ENCODE measurements at places on chromosomes 1 and 21.

DNA sequence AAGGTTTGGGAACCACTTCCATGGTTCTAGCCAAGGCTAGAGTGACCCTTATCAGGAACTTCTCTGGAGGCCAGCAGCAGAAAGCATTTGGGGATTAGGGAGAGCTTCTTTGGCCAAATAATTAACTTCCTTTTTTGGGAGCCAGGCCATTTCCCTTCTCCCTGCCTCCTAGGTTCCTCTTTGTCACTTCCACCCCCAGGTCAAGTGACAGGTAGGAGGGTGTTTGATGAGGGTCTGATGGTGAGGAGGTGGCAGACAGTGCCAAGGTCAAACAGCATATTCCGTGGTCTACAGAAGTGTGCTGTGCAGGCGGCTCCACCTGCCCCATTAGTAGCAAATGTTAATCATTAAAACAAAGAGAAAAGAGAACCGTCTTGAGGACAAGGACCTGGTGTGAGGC, 1.9 kb upstream of the KCNA10 start:
- DNase-seq, result no peak

DNA sequence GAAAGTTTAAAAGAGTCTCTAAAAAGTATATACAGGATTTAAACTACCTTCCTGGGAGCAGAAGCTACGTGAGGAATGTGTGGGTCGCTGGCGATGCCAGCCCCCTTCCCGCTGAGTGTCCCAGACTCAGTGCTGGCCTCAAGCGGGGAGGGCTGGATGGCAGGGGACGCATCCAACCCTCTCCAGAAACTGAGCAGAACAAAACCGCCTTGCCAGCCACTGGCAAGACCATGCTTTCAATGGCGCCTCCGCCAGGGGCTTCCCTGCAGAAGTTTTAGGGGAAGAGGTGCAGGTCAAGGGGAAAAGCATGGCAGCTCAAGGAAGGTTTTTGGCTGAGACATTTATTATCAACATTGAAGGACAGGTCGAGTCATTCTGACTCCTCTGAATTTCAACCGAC, 26.1 kb downstream of the NADK start:
- no peak for DNase-seq

- no peak for DNase-seq
These were observed 32.5 kb downstream of the PEX14 start for GRCh38 chr1:10507111-10507879.

- no peak for DNase-seq
These were observed 888 bp upstream of the COL18A1 start for GRCh38 chr21:45403825-45404729.

- no peak for DNase-seq
These were observed 54.5 kb downstream of the ATP1B1 start for GRCh38 chr1:169160845-169161495.

- no peak for DNase-seq
These were observed 2.0 kb downstream of the AGO3 start for GRCh38 chr1:35932941-35933340.

DNA sequence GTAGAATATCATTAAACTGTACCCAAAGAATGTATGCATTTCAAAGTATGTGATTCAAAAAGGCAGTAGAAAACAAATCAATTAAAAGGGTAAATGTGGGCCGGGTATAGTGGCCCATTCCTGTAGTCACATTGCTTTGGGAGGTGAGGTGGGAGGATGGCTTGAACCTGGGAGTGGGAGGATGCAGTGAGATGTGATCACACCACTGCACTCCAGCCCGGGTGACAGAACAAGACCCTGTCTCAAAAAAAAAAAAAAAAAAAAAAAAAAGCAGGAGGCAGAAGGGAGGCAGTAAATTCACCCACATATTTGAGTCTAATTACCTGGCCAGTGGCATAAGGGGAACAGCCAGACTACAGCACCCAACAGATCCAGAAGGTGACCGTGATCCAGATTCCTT, 17.9 kb upstream of the PRSS38 start:
- no peak for DNase-seq

DNA sequence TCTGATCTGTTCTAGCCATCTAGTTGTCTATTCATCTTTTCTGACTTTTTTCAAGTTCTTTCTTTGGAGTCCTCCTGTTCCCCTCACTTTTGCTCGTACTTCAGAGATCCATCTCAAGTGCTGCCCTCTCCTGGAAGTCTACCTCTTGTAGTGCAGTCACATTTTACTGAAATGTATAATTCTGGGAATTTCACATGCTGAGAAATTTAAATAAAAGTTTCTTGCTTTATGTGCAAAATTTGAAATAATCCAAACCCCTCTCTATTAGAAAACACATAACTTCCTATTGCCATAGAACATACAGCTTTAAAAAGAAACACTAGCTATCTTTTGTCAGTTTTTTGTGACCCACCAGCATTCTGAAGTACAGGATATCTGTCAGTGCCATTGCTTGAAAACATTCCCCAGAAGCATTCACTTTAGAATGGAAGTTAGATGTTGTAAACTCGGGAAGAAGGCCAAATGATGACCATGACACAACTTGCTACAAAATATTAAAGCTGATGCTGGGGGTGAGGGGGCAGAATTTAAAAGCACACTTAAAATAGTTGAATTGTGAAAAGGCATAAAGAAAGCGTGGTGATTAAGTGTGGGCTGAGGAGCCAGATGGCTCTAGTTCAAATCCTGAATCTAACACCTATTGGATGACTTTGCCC, 22.0 kb downstream of the RLF start:
- no peak for DNase-seq

DNA sequence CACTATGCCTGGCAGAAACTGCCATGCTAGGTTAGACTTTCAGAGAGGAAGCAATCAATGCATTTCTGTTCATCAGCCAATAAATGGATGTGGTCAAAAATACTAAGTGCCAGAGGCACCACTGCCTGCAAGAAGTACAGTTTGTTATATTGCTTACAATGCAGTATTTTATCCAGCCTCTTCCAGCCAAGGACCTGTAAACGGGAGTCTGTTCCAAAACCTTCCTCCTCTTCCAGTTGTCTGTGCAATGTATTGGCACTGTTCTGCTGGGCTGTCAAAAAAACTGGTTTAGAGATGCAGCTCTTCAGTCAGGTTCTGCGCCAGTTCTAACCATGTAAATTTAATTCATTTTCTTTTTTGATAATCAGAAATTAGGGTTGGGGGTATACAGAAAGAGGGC, 175.7 kb downstream of the EIF4G3 start:
- DNase-seq, result no peak

DNA sequence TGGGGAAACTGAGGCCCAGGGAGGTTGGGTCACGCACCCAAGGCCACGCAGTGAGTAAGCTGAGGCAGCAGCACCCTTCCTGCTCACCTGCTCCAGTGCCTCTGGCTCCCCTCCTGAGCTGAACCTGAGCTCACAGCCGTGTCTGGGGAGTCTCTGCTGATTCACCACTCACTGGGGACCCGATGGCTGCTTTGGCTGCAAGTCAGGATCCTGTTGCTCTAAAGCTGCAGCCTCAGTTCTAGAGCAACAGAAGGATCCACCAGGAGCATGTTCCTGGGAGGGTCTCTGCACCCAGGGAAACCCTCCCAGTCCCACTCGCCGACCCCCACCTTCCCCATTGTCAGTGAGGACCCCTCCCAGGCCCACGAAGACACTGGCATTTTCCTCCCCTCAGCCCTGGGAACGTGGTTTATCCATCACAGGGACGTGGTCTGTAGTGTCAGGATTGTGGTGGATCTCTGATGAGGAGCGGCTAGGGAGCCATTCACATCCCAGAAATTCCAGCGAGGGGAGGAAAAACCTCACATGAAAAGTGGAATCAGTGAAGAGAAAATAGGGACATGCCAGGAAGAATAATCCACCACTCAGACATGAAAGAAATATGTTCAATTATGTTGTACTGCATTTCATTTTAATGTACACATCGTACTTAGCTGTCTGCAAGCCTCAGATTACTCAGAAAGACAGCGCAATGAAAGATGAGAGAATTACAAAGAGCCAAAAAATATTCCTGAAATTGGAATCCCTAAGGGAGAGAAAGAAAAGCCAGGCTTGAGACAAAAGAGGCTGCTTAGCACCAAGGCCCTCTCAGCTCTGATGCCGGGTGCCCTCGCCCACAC, 447.2 kb downstream of the MATN1 start:
- no peak for DNase-seq

- DNase-seq, result no peak
These were observed 14.5 kb upstream of the ERRFI1 start for GRCh38 chr1:8040586-8040985.
